ENCODE measurements at places on chromosomes 2 and 18.

- H3K36me3 ChIP-seq = no peaks in the 10 kb centered on the region
- no peak overlapping the region for H3K27ac ChIP-seq
- H3K4me1 ChIP-seq = no peaks in the 10 kb centered on the region
- peaks cover 19% of the 10 kb centered on the region for H3K27me3 ChIP-seq
Observed at GRCh38 chr2:240711296-240711695, 19.6 kb downstream of the AQP12A start.

- H3K4me3 ChIP-seq = no peak overlapping the region
- H3K27me3 ChIP-seq = peaks cover 37% of the 10 kb centered on the region
- no peak for DNase-seq
- no peak overlapping the region for H3K27ac ChIP-seq
- peaks cover 3% of the 10 kb centered on the region for H3K36me3 ChIP-seq
Observed at GRCh38 chr2:39696838-39697237, 31.1 kb downstream of the TMEM178A start.

GRCh38 chr2:65420712-65421431, 11.5 kb downstream of the SPRED2 start:
- peaks cover 42% of the 10 kb centered on the region for H3K4me1 ChIP-seq
- peak overlapping the region; percentile 1 for H3K4me3 ChIP-seq
- DNase-seq = no peak
- H3K27ac ChIP-seq = peak overlapping the region; percentile 42

- H3K27ac ChIP-seq = peak overlapping the region; percentile 6
- DNase-seq = no peak
- no peak overlapping the region for H3K4me3 ChIP-seq
- peaks cover 64% of the 10 kb centered on the region for H3K36me3 ChIP-seq
Observed at GRCh38 chr2:119943058-119943457, 69.8 kb upstream of the EPB41L5 start.

- no peak overlapping the region for H3K4me3 ChIP-seq
- H3K4me1 ChIP-seq = no peaks in the 10 kb centered on the region
- no peak for DNase-seq
- no peak overlapping the region for H3K27ac ChIP-seq
- H3K27me3 ChIP-seq = peaks cover 12% of the 10 kb centered on the region
- no peaks in the 10 kb centered on the region for H3K36me3 ChIP-seq
Observed at GRCh38 chr2:130878316-130878715, 41.6 kb downstream of the ARHGEF4 start.

DNA sequence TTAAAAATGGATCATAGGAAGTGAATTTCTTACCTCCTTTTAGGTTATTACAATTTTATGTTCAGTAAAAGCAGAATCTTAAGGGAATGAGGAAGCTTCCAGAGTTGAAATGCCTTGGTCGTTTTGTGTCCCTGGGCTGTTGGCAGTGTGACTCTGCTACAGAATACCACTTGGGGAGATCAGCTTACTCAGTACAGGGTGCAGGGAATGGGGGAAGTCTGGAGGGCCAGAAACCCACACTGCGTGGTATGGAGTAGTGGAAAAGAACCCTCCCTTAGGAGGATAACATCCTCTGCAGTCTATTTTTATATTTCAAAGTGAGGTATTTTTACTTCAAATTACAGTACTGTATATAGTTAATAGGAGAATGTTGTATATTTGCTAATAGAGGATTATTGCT, 51.1 kb downstream of the R3HDM1 start:
- no peak overlapping the region for H3K27ac ChIP-seq
- peaks cover 5% of the 10 kb centered on the region for H3K4me1 ChIP-seq
- DNase-seq = no peak
- H3K27me3 ChIP-seq = no peaks in the 10 kb centered on the region
- H3K36me3 ChIP-seq = peaks cover 2% of the 10 kb centered on the region

DNA sequence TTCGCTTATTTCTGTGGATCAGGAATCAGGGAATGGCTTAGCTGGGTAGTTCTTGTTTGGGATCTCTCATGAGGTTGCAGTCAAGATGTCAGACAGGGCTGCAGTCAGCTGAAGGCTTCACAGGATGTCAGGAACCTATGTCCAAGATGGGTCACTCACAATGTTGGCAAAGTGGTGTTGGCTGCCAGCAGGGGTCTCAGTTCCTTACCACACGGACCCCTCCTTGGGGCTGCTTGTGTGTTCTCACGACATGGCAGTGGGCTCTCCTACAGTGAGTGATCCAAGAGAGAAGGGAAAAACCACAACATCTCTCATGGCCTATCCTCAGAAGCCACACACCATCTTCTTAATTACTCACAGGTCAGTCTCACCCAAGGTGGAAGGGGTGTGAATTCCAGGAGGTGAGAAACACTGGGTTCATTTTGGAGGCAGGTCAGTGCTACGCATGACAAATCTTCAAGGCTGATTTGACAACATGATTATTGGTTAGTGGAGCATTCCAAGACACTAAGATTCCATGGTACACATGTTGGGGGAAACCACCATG, 1.3 kb upstream of the ANTXR1 start:
- no peak overlapping the region for H3K4me3 ChIP-seq
- no peak for DNase-seq
- no peaks in the 10 kb centered on the region for H3K36me3 ChIP-seq
- no peak overlapping the region for H3K27ac ChIP-seq

GRCh38 chr2:8247905-8248622, 433.8 kb upstream of the ID2 start:
- no peaks in the 10 kb centered on the region for H3K4me1 ChIP-seq
- no peak overlapping the region for H3K27ac ChIP-seq
- peaks cover 11% of the 10 kb centered on the region for H3K36me3 ChIP-seq

DNA sequence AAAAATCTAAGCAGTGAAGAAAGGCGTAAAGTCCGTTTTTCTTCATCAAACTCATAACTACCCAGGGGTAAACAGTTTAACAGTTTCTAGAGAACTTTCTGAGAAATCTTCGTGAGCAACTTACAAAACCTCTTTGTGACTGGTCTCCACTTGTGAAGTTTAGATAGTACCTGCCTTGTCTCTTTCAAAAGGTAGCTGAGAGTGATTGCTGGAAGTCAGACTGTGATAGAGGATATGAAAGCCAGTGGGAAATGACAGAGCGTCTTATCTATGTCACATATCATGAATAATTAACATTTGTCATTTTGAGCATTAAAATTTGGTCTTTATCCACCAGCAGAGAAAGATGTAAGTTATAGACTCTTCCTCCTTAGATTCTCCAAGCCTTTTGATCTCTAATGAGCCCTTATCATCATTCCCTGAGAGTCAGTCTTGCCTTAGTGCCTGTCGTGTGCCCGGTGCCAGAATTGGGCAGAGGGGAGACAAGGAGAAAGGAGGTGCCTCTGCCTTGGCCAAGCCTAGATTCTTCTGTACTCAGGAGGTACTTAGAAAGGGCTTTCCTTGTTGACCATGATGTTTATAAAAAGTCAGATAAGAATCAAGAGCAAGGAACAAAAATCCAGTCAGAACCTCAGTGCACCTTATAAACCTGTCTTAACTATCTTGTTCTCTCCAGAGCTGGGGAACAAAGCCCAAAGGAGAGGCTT, 205.1 kb upstream of the EPAS1 start:
- no peaks in the 10 kb centered on the region for H3K27me3 ChIP-seq
- H3K4me3 ChIP-seq = no peak overlapping the region
- no peak overlapping the region for H3K27ac ChIP-seq
- peaks cover 14% of the 10 kb centered on the region for H3K36me3 ChIP-seq
- no peaks in the 10 kb centered on the region for H3K4me1 ChIP-seq

GRCh38 chr2:127049927-127050802, 56.8 kb downstream of the BIN1 start:
- peaks cover 7% of the 10 kb centered on the region for H3K4me1 ChIP-seq
- H3K36me3 ChIP-seq = peaks cover 18% of the 10 kb centered on the region
- no peaks in the 10 kb centered on the region for H3K27me3 ChIP-seq
